CD4-positive, alpha-beta T cell treated with Interleukin-4 for 4 hours (primary cell): ENCODE measurements at places on chromosomes 5 and 9.

DNA sequence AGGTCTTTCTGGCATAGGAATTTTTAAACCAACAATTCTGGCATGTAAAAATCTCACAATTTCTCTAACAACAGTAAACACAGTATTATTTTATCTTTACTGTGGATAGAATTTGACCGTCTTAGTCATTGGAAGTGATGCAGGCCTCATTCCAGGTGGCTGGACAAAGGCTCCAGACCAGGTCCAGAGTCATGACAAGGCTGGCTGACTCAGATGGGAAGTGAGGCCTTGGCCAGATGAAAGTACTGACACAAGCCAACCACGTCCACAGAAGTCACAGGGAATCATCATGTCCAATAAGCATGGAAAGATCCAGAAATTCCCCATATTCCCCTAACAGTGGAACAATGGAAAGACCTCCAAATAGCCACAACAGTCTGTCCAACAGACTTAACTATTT is 12.4 kb downstream of the SPOCK1 start:
- DNase-seq: no peak

- DNase-seq: no peak
These were observed 217.5 kb upstream of the NMUR2 start for GRCh38 chr5:152622628-152623027.

- DNase-seq: peak; percentile 6
These were observed 2.0 kb downstream of the GLIS3 start for GRCh38 chr9:4297786-4298254.

DNA sequence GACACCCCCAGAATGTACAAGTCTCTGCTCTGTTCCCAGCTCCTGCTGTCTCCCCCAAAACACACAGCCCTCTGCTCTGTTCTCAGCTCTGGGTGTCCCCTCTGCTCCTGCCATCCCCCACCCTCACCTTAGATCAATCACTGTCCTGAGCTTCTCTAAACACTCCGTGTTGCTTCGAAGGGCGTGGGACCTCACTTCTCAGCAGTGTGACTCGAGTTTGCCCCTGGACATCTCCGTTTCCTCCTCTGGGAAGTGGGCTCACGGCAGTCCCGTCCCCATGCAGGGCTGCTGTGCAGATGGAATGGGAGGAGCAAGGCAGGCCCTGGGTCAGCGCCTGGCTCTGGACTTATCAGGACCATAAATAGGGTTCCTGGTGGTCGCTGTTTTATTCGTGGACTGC is 98.0 kb upstream of the RAPGEF1 start:
- DNase-seq: no peak

DNA sequence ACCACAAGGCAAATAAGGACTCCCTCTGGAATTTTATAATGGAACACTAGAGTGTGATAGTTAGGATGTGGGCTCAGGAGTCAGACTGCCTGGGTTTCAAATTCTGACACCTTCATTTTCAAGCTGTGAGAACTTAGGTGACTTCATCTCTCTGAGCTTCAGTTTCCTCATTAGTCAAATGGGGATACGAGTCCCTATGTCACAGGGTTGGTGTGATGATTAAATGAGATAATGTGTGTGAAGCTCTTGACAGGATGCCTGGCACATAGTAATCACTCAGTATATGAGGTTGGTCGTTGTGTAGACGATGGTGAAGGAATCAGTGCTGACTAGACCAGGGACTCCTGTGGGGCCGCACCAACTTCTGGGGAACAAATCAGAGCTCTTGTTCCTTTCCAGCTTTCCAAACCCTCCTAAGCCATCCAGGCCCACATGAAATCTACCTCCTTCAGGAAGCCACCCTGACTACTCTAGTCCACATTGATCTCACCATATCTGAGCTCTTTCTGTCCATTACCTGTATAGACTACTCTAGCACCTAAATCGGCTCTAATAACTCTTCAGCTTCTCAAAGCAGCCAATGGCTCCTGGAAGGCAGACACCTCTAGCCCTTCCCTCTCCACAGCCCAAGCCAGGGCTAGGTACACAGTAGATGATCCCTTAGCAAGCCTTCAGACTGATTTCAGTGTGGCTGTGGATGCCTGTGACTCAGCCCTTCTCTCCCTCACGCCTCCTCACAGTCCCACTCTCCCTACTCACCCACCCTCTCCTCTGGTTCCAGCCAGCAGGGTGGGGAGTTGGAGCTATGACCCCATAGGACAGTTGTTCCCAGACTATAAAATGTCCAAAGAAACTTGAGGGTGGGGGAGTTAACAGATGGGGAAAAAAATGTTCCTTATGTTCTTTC is 2.5 kb upstream of the TCF7 start:
- DNase-seq: peak; percentile 79
